ENCODE measurements at places on chromosomes 4 and X.

DNA sequence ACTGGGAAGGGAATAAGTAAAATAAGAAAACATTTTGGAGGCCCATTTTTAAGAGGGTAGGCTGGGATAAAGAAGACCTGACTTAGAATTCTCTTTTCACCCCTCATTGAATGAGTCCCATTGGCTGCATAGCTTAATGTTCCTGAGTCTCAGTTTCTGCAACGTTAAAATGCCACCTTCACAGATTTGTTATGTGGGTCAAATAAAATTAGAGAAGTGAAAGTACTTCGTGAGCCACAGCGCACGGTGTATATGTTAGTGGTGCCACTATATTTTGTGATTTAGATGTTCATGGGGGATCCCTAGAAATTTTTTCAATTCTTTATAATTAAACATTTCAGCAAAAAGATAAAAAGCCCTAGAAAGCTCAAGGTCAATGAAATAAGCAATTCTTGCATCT is 109.2 kb upstream of the HS3ST1 start:
- DNase-seq = no peak

- no peak for DNase-seq
Measured at GRCh38 chr4:79979785-79980437, 93.1 kb downstream of the ANTXR2 start.

- DNase-seq = no peak
Measured at GRCh38 chr4:85499573-85499972, 24.6 kb downstream of the ARHGAP24 start.

GRCh38 chr4:140260227-140260626 is 106.2 kb upstream of the MAML3 start:
- DNase-seq = no peak

DNA sequence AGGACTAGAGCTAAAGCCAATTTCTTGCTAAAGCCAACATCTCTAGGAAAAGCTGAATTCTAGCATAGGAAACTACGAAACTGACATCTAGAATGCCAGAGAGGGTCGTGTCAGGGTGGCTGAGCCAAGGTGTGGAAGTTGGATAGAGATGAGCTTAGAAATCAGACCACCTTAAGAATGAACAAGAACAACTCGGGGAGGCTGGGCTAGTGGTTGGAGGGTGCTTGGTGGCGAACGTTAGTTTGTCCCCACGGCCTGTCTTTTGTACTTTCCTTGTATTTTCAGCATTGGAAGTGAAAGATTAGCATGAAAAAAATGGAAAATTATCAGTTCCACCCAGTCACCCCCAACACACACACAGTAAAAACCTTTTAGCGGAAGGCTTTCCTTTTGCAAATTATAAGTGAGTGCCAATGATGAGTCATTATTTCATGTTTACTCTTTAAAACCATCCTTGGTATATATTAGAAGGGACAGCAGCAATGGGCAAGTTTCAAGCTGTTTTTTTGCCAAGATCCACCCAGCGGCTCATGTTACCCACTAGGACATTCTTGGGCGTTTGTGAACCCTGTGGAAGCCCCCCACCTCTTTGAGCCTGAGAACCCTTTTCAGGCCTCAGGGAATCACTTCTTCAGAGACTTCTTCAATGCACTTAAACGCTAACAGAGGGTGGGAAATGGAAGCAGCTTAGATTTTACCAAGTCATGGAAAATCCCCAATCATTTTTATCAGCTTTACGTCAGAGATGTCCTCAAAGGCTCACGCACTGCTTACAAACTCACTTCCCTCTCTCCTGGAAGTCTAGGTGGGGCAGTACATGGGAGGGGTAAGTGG is 4.9 kb upstream of the PPEF1 start:
- no peak for DNase-seq

DNA sequence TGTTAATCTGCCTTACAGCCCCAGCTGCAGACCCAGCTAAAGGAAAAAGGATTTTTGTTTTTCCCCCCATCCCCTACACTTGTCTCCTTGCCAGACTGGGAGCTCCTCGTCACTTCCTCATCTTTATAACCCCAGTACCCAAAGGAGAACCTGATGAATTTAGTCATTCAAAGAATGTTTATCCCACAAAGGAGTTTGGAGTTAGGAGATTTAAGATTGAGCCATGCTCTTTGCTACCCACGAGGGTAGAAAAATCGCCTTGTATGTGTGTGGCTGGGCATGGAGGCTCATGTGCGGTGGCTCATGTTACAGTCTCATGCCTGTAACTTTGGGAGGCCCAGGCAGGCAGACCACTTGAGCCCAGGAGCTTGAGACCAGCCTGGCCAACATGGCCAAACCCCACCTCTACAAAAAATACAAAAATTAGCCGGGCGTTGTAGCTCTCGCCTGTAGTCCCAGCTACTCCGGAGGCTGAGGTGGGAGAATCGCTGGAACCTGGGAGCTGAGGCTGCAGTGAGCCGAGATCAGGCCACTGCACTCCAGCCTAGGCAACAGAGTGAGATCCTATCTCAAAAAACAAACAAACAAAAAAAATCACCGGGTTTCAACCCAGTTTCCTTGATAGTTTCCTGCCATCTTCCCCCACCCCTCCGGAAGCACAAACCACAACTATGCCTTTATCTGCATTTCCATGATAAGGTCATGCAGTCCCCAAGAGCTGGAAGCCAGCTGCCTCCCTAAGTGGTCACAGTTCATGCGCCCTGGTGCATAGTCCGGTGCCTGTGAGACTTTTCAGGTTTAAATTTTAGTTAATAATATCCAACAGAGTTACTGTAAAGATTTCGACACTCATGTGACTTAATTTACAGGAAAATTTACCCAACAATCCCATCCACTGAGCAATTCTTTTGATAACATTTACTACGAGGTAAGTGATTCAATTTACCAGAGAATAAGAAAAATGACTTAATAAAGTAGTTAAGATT is 1.5 kb downstream of the CFAP97 start:
- no peak for DNase-seq

DNA sequence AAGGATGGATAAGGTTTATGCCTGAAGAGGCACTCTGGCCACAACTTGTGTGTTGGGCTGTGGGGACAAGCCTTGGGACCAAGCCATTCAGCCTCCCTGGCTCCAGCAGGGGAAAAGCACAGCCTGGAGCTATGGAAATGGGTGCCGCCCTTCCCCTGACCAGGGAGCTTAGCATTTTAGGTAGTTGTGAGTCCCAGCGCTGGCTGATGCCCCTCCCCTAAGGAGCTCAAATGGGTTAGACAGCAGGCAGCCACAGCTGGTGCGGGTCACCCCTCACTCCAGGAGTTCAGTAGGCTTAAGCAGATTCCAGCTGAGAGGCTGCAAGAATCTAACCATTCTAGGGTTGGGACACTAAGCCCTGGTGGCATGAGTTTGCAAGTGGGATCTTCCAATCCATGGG is 172.9 kb downstream of the KCNIP4 start:
- DNase-seq = no peak

GRCh38 chrX:27964432-27964831 is 16.8 kb downstream of the DCAF8L1 start:
- no peak for DNase-seq

DNA sequence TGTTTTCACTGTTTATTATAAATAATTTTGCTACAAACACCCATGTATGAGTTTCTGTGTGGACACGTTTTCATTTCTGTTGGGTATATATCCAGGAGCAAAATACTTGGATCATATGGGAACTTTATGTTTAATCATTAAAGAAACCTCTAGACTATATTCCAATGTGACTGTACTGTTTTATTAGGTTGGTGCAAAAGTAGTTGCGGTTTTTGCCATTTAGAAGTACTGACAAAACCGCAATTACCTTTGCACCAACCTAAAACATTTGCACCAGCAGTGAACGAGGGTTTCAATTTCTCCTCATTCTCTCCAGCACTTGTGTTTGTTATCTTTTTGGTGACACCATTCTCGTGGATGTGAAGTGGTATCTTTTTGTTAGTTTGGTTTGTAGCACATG is 565.0 kb downstream of the TRIML1 start:
- DNase-seq = no peak

DNA sequence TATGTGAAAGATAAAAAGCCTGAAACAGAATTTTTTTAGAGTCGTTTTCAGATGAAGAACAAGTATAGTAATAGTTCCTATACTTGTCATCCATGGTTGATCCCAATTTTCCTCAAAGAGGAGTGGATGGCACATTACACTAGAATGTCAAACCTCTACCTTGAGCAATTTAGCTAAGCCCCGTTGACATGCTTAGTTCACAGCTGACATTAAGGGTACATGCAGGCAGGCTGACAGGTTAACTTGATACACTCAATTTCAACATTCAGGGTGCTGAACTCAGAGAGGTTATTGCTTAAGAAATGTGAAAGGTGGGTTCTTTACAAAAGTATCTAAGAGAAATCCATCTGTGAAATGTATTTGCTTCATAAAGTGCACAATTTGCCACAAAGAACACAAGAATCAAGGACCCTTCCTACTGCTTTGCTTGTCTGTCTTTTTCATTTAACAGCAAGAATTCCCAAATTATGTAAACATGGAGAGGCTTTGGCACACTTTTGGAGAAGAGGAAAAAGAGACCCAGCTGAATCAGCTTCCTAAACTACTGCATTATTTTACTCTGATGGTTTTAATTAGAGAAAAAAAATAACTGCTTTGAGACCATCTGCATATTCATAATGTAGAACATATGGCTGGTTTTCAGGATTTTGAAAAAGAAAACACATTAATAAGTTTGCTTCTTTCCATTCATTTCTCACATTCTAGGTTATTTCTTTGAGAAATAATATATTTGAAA is 122.5 kb upstream of the DDIT4L start:
- no peak for DNase-seq

DNA sequence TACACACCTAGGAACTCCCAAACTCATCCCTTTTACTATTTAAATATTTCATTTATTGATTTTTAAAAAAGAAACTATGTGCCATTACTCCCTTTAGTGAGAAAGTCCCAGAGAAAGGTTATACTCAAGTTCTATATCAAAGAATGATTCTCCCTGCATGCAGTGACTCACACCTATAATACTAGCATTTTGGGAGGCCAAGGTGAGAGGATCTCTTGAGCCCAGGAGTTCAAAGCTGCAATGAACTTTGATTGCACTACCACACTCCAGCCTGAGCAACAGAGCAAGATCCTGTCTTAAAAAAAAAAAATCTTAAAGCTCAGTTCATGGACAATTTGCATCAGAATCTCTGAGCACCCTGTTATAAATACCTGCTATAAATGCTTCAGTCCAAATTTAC is 9.2 kb upstream of the RBPJ start:
- no peak for DNase-seq

GRCh38 chr4:26607776-26608175 is 23.9 kb downstream of the TBC1D19 start:
- no peak for DNase-seq

Measured in stimulated activated CD8-positive, alpha-beta memory T cell treated with anti-CD3 and anti-CD28 coated beads, Interleukin-15, amount 100 ng/mL, for 24 hours (primary cell).